ENCODE measurements at places on chromosomes 2 and 18.

DNA sequence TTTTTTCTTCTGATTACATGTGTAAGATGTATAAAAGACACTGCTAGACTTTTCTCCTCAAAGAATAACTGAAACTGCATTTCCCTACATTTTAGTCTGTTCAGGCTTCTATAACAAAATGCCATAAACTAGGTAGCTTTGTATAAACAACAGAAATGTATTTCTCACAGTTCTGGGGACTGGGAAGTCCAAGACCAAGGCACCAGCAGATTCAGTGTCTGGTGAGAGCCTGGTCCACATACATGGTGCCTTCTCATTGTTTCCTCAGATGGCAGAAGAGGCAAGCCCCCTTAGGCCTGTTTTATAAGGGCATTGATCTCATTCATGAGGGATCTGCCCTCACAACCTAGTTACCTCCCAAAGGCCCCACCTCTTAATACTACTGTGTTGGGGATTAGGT lies 71.5 kb downstream of the MAPRE2 start:
- DNase-seq, result no peak

GRCh38 chr2:239688122-239688681 lies 287.4 kb upstream of the HDAC4 start:
- peak; percentile 37 for DNase-seq

- peak; percentile 58 for DNase-seq
Observed at GRCh38 chr18:45384137-45384961, 230.9 kb upstream of the SLC14A2 start.

DNA sequence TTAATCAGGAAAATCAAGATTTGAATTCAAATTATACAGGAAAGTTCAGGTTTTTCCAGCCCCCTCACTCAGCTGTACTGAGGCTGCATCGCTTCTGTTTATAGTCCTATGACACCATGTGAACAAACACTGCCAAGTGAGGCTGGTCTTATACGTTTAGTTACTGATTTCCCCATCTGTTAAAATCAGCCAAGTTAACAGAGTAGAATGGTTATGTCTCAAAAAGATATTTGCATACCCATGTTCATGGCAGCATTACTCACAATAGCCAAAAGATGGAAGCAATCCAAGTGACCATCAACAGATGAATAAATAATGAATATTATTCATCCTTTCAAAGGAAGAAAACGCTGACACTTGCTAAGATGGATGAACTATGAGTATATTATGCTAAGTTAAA lies 43.8 kb downstream of the REEP1 start:
- DNase-seq, result no peak

Data from mesothelial cell of epicardium (in vitro differentiated cells).